ENCODE measurements at places on chromosomes 11 and 22. TPM values are rescaled to one million over a fixed set of nuclear protein-coding genes. Genes with fewer than 3 reads are reported as not detected.

IFITM1 gene
- polyA plus RNA-seq = 13.3 TPM

SCGB1D2 gene
- polyA plus RNA-seq = not detected

CCDC73 gene
- 0.07 TPM for polyA plus RNA-seq

- no peak for DNase-seq
Observed at GRCh38 chr22:50083462-50084079, 1.7 kb downstream of the MLC1 start.

GRCh38 chr22:39408807-39409206 is 9.2 kb downstream of the TAB1 start:
- no peak for DNase-seq

GRCh38 chr11:68498321-68498720 is 37.8 kb downstream of the PPP6R3 start:
- DNase-seq = no peak

DNA sequence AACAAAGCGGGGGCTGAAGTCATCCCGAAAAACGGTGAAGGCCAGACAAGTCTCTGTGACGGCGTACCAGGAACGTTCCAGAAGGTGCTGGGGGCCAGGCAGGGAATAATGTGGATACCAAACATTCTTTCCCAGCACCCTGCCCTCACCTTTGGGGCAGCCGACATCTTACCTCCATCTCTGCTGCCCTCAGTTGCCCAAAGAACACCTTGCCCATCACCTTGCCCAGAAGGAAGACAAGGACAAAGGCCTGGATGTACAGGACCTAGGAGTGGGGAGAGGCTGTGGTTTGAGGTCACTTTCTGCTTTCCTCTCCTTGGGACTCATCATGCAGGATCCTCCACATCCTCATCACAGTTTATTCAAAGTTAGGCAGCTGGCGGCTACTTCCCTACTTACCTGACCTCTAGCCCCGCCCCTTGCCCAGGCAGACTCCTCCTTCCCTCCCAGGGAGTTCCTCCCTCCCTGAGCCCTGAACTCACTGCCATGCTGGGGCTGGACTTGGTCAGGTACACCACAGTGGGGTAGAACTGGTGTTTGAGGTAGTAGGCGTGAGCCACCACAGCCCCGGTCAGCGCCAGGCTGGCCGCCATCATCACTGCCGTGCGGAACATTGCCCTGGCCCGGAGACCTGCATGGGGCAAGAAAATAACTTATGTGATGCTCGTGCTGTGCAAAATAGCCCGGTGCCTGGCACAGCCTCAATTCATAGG is 1.2 kb downstream of the SYVN1 start:
- DNase-seq = no peak

GUCY1A2 gene
- 8.7 TPM for polyA plus RNA-seq

PRAME gene
- not detected for polyA plus RNA-seq

DNA sequence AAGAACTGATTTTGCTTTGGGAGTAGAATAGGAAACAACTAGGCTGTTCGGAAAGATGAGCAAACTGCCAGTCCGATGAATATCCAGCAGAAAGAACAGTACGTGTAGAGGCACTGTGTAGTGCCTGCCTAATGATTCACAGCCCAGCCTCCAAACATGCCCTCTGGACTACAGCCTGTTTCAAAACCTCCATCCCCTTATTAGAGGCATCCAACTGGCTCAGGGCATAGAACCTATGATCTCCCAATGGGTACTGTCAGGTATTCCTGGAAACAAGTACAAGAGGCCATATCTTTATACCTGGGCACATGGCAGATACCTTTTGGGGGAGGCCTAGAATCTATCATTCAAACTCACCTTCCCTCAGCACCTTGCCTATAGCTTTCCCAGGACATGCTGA is 4.9 kb downstream of the RRP8 start:
- no peak for DNase-seq

- no peak for DNase-seq
Observed at GRCh38 chr11:64226507-64227051, 505 bp downstream of the NUDT22 start.

DNA sequence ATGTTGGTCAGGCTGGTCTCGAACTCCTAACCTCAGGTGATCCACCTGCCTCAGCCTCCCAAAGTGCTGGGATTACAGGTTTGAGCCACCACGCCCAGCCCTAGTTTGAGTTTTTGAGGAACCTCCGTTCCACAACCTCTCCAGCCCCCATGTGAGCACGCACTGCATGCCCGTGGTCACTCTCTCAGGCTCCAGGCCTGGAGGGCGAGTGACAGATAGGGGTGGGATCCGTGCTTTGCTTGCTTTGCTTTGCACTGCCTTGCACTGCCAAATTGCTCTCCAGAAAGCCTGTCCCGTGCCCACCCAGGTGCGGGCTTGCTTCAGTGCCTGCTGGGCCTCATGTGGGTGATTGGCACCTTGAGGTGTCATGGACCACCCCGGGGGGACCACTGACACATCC is 29.9 kb downstream of the FGF4 start:
- no peak for DNase-seq

- DNase-seq = no peak
Observed at GRCh38 chr22:20279662-20280134, 11.6 kb upstream of the RTN4R start.

All from muscle of arm (tissue), 14 donors.